ENCODE measurements at places on chromosomes 4 and X. TPM values are rescaled to one million over a fixed set of nuclear protein-coding genes. Genes with fewer than 3 reads are reported as not detected.

DNA sequence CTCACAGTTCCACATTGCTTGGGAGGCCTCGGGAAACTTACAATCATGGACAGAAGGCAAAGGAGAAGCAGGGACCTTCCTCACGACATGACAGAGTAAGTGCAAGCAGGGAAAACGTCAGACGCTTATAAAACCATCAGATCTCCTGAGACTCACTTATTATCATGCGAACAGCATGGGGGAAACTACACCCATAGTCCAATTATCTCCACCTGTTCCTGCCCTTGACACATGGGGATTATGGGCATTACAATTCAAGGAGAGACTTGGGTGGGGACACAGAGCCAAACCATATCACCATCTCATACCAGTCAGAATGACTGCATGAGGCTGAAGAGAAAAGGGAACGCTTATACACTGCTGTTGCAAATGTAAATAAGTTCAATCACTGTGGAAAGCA is 1066.9 kb upstream of the PCDH7 start:
- DNase-seq: no peak

DNA sequence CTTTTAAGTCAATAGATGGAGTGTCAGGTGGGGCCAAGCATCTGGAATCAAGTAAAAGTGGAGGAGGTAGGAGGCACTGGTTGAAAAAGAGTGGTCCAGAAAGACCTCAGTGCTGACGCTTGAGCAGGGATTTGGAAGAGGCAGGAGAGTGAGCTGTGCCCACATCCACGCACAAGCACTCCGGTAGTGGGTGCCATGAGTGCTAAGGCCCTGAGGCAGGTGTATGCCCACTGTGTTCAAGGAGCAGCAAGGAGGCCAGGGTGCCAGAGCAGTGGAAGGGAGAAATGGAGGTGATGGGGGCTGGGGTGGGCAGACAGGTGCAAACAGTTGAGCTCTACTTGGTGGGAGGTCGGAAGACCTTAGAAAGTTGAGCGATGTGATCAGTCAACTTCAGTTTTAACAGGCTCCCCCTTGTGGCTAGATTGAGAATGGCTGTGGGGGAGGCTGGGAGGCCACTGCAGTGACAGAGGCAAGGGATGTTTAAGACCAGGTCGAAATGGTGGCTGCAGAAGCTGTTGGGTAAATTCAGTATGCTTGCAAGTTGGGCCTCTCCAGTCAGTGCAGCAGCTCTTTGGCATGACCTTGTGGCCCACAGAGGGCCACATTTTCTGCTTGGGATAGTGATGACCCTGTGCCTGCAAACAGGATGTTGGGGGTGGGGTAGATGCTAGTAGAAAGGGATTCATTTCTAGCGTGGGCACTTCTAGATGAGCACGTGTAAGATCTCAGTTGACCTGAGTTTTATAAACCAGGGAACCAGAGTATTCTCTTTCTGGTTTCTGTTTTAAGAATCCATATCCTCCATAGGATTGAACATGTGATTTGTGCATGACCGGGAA is 12.7 kb downstream of the TKTL1 start:
- DNase-seq: no peak

DNA sequence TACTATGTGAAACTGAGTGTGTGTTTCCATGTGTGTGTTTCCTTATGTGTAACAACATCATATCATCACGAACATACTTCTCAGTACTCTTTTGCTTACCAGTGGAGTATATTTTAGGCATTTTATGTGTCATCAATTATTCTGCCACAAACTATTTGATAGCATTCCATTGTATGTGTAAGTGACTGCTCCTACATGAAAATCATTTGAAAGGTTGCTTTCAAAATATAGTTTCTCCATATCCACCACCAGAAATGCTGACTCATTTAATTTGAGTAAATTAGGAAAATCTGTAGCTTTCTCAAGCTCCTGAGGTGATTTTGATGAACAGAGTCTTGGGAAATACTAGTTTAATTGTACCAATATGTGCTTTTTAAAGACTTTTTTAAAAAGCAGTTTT is 376.2 kb downstream of the PCDH18 start:
- no peak for DNase-seq

GRCh38 chr4:38582445-38582844 is 81.6 kb upstream of the KLF3 start:
- no peak for DNase-seq

DNA sequence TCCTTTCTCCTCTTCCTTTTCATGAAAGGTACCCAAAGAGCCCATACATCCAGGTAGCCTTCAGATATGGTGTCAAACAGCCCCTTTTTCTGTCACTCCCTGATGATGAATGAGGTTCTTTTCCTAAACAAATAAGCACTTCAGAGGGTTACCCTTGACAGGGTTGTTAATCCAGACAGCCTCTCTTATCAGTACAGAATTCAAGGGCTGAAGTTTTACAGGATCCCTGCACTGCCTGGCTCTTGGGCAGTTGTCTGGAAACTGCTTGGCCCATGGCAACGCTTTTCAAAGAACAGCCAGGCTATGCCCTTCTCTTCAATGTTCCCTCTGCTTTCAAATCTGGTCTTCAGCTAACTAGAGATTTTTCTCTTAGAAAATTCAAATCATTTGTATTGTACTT is 352.6 kb upstream of the FAM241A start:
- DNase-seq: no peak

- no peak for DNase-seq
Observed at GRCh38 chr4:126599746-126600145, 1033.0 kb upstream of the INTU start.

GRCh38 chr4:7598939-7599790 is 164.4 kb upstream of the PSAPL1 start:
- DNase-seq: no peak

DNA sequence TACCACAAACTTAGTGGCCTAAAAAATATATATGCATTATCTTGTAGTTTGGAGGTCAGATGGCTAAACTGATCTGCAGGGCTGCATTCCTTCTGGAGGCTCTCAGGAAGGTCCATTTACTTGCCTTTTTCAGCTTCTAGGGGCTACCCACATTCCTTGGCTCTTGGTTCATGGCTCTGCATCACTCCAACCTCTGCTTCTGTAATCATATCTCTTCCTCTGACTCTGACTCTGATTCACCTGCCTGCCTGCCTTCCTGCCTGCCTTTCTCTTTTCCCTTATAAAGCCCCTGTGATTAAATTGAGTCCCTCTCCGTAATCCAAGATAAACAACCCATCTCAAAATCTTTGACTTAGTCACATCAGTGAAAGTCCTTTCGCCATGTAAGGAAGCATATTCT is 25.0 kb upstream of the FRMPD4 start:
- no peak for DNase-seq

- no peak for DNase-seq
Observed at GRCh38 chrX:149124526-149125108, 380.5 kb downstream of the IDS start.

GRCh38 chrX:37785569-37785968 is 5.7 kb downstream of the CYBB start:
- DNase-seq: no peak

The PTCHD1 gene
- not detected for total RNA-seq

The SLC6A14 gene
- total RNA-seq: 0.05 TPM

Data from GM12878 (cell line).